Fibroblast of skin of left biceps (primary cell): ENCODE measurements at places on chromosomes 2 and 18.

DNA sequence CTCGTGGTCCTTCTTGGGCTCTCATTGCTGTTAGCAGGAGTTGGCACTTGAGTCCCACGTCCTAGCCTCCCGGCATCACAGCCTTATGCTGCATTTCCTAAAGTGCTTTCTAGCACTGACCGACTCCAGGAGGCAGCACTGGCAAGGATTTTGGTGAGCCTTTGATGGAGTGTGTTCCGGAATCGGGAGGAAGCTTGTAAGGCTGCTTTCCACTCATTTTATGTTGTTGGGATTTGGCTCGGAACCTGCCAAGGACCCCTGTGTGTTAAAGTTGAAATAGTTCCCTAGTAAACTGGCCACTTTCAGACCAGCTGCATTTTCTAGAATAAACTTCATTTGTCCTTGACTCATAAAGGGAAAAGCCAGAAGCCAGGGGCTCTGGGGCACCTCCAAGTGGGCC, 88.9 kb downstream of the AGAP1 start:
- DNase-seq: no peak

DNA sequence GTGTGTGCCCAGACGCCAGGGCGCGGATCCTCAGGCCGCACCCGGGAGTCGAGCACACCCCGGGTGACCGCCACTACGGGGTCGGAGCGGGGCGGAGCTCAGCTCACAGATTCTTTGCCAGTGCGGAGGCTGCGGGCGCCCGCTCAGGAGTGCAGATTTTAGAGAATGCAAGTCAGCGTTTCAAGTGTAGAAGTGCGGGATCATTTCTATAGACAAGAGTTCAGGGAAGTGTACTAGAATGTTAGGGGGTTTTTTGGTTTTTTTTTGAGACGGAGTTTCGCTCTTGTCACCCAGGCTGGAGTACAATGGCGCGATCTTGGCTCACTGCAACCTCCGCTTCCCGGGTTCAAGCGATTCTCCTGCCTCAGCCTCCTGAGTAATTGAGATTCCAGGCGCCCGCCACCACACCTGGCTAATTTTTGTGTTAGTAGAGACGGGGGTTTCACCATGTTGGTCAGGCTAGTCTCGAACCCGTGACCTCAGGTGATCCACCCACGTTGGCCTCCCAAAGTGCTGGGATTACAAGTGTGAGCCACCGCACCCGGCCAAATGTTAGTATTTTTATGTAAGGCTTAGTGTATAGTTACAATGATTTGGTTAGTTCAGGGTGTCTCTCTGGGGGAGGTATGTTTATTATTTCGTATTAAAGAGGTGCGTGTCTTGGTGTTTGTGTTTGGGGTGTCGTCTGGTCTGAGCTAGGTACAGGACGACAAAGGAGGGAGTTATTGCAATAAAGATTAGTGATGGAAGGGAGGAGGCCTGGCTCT, 619 bp upstream of the FAM168B start:
- no peak for DNase-seq

DNA sequence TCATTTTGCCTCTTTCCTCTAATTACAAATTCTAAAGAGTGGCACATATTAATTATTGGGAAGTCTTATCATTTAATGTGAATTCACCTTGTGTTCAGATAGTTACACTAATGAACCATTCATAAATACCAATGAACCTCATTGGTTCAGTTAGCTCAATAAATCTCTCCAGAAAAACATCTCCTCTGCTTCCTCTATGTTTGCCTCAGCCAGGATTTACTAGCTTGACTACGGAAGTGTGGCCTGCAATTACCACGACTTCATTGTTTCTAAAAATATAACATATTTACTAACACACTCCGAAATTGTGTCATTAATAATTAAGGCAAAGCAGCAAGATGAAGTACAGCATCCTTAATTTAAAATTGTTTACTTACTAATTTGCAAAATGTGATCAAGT, 103.3 kb downstream of the PLA2R1 start:
- DNase-seq: no peak

DNA sequence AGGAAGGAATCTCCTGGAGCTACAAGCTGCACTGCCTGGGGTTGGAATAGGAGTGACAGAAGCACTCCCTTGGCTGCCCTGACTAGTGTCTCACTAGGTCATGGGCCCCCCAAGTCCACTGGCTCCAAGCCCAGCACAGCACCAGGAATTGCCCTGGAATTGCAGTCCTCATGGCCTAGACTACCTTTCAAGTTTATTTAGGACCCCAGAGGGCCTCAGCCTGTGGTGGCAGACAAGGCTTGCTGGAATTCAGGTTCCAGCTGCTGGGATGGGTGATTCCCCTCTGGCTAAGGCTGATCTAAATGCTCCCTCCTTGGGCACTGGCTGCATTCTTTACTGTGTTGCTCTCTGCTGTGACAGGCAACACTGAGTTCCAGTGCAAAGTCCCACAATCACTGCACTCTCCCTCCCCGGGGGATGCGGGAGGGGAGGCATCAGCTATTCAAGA, 14.0 kb downstream of the STRADB start:
- DNase-seq: no peak

DNA sequence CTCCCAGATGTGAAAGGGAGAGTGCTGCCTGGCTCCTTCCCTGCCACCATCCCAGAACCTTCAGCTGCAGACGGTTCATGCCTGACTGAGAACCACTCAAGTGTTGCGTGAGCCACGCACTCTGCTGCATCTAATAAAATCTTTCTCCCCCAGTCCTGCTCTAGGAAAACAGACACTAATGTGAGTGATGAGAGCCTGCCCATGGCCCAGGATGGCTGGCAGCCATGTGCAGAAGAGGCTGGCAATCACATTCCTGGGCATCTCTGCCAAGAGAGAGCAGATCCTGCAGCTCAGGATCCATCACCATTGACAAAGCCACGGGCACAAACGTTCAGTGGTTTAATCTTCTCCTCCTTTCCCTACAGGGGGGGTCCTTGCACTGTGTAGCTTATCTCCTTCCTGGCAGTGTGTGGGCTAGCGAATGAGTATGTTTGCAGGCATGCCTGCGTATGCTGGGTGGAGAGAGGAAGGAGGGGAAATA, 477.5 kb downstream of the SLC4A3 start:
- peak; percentile 59 for DNase-seq
